Stimulated activated CD4-positive, alpha-beta T cell treated with anti-CD3 and anti-CD28 coated beads, Interleukin-12 subunit alpha, Interleukin-12 subunit beta, amount 100 ng/mL, for 4 hours (primary cell): ENCODE measurements at places on chromosomes 6 and 20.
A peak's percentile ranks its signal among the peaks of the same experiment; 100 is the strongest.

DNA sequence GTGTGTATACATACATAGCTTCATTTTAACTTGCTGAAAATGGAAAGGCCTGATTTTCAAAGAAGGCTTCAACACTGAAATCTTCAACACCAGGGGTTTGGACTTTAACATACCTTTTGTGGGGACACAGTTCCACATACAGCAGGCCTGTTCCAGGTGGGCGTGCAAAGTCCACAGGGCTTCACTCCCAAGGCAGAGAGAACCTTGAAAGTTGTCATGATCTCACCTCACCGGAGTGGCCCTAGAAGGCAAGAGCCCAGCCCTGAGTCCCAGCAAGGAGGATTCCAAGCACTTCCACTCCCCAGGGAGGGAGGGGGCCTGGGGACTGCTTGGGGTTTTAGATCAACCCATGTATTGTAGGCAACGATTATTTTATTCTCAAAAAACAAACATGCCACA lies 47.2 kb downstream of the TMEM242 start:
- DNase-seq = no peak

DNA sequence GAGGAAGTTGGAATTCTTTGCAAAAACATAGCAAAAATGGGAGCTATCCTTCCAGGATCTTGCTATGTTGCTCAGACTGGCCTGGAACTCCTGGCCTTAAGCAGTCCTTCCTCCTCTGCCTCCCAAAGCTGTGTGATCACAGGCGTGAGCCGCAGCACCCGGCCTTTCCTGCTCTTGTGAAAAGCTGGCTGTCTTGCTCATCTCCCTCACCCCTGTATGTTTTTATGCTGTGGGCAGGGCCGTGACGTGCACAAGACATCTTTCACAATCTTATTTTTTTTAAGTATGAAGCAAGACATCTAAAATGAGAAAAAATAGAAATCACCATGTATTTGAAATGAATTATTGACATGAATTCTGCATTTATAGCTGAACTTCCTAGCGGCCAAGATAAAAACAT lies 110.4 kb downstream of the SAMD5 start:
- no peak for DNase-seq

DNA sequence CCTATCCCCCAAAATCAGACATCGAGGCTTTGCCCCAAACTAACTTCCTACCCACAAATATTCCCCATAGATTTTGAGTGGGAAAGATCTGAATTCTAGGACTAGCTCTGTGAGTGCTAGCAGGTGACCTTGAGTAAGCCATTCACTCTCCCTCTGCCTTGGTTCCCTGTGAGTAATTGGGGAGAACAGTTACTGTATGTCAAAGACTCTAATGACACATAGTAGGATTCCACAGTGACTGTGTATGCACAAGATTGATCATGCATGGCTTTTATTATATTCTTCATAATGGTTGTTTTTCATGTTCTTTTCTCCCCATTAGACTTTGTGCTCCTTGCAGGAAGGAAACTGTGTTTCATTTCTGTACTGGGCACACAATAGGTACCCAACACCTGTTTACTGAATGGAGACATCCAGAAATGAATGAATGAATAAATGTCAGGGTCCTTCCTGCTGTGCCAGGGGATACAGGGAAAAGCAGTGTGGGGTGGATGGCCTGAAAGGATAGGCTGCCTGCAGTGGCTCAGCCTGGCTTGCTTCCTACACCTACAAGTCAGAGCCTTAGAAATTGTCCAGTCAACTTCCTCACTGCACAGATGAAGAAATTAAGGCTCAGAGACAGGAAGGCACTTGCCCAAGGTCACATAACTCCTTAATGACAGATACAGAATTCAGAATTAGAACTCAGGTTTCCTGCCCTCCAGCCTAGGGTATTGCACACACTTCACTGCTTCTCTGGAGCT lies 901 bp upstream of the TMEM151B start:
- DNase-seq = no peak

DNA sequence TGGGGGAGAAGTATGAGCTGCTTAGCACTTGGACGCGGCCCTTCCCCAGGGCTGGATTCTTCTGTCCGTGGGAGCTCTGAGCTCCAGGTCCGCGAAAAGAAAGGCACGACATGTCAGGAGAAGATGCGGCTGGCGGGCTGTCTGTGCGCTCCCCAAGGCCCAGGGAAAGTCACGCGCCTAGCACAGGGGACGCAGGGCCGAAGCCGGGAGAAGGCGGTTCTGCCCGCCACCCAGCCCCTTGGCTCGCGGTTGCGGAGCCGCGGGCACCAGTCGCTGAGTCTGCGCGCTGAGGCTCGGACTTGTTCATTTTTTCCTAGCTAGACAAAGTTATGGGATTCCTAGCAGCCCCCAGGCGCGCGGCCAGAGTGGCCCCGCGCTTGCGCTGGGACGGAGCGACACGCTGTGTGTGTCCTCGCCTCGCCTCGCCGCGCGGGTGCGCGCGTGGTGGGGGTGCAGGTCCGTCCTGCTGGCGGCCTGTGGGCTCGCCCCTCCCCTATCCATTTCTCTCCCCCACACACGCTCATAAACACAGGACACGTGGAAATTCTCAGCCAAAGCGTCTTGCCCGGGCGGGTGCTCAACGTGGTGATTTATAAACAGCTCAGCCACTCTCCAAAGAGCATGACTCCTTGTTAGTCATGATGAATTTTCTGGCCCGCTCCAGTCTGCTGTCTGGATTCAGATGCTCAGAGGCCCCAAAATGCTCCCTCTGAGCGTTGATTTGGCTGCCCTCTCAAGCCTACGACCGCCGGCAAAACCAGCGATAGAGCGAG lies 1.9 kb upstream of the POU3F2 start:
- DNase-seq = no peak

GRCh38 chr6:30355281-30355680 lies 10.3 kb downstream of the RPP21 start:
- no peak for DNase-seq

DNA sequence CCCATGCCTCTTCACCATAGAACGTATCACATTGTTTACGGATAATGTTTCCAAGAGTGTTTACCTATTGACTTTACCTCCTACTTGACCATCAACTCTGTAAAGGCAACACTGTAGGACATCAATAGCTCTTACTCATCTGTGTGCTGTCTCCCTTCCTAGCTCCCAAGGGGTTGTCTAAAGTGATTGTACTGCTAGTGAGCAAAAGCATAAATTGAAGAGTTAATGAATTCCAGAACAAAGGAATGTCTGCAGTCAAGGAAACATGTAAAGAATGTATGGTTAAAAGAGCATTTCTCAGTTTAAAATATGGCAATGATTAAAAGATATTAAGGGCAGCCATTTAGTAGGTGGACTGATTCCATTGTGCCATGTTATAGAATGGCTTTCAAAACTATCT lies 985.4 kb downstream of the TBC1D32 start:
- no peak for DNase-seq

DNA sequence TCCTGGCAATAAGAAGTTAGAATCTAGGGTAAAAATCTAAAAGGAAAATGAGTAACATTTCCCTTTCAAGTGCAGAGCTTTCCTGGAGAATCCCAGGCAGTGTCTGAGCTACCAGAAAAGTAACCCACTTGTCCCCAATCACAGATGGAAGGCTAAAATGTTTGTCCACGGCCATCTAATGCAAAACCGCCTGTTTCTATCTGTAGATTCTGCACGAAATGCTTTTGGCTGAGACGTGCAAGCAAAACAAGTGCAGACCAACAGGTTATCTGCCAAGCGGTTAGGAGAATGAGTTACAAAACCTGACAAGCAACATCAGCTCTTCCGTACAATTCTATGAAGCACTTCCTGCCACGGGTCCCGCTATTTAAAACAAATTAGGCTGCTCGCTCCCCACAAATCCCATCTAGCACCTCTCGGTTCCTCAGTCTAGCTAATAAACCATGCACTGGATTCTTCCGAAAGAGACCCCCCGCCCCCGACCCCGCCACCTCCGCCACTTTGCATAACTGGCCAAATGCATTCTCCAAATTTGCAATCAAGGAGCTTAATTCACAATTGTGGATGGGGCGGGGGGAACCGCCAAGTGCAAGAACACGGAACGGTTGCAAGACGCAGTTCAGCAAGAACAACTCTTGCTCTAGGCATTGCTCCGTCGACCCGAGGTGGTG lies 1.4 kb downstream of the ELOVL5 start:
- no peak for DNase-seq

DNA sequence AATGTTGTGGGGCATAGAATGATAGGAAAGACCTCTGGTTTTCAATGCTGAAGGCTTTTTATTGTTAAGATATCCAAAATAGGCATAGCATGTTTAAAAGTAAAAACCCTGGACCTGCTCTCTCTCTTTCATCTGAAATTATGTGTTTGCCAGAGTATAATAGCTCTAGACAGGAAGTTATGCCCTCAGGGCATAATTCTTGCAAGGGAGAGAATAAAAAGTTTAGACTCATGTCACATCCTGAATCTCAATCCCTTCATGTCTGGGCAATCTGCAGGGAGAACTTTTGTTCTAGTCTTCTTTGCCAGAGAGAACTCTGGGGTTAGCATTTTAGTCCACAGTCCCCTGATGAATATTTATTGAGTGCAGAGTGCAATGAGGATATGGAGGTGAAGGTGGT lies 297.3 kb upstream of the FLRT3 start:
- no peak for DNase-seq

GRCh38 chr6:134223796-134224420 lies 94.0 kb downstream of the SGK1 start:
- no peak for DNase-seq

- peak; percentile 9 for DNase-seq
Observed at GRCh38 chr6:41463062-41463930, 82.9 kb upstream of the FOXP4 start.

DNA sequence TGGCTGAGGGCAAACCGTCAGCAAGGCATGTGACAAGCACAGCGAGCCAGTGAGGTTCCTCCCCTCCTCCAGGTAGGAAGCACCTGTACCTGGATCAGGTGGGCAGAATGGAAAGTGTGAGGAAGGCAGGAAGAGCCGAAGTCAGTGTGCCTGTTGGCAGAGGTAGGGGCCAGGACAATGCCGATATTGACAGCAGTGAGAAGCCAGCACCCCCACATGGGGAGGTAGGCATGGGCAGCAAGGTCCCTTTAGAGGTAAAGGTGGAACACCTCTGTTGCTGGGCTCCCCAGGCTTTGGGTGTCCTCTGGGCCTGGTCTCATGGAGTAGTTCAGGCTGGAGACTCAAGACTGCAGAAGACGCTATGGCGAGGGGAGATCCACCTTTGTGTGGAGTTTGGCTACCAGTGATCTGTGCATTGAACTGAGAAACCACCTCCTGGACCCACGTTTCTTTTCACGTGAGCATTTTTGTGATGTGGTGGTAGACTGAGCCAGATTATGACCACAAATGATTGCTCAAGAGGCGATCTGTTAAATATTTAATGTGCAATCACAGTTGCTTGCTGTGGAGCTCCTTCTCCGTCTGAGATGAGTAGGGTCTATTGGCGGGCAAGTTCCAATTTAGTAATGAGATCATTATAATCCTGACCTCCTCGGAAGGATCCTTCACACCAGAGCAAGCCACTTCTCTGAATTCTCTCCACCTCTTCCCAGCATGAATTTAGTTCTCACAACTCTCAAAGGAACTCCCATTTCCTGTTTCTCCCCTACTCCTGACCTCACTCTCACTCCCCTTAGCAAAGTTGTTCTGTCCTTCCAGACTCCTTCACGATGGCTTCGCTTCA lies 174.8 kb downstream of the CDH26 start:
- no peak for DNase-seq

DNA sequence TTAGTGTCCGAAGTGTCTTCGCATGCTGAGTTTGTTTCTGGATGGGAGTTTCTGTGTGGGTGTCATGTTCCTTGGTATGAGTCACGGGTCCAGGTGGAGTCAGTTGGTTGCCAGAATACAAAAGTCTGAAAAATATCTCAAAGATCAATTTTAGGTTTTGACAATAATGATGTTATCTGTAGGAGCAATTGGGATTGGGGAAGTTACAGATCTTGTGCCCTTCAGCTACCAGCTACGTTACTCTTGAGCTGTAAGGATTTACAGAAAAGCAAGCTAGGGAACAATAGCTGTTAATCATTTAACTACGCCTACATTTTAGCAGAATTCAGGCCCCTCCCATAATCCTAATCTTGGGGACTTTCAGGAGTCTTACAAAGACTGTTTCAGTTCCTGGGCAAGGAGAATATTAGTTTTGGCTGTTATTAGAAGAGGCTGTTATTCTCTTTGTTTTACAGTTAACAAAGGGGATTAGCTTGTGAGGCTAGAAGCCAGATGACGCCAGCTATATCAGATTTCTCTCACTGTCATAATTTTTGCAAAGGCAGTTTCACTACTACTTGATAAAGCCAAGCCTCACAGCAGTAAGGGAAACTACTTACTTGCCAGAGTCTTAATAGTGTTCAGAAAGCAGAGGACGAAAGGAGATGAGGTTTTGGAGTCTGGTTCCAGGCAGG lies 15.4 kb upstream of the SLC22A16 start:
- DNase-seq = no peak

- DNase-seq = no peak
Observed at GRCh38 chr6:16503241-16503775, 258.0 kb downstream of the ATXN1 start.

DNA sequence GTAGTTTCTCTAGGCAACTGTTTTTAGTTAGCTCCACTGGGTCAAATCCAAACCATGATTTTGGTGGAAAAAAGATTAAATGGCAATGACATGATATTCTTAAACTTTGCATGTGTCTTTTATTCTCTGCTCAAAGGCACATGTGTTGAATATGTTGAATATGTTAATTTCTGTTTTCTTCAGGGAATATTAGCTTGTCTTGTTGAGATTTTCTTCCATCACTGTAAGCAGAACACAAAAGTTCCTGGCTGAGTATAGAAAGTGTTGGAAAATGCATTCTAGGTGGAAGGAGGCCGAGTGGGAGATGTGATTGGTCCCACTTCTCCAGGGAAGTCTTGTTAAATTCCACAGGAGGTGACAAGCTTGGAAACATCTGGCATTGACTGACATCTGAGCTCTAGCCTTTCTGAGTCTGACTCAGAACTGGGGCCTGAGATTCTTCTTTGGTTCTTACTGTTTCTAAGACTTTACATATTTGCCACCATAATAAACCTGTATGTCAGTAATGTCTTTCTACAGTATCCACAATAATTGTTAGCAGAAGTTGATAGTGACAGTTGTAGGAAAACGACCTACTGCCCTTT lies 81.1 kb downstream of the LAMA4 start:
- no peak for DNase-seq

DNA sequence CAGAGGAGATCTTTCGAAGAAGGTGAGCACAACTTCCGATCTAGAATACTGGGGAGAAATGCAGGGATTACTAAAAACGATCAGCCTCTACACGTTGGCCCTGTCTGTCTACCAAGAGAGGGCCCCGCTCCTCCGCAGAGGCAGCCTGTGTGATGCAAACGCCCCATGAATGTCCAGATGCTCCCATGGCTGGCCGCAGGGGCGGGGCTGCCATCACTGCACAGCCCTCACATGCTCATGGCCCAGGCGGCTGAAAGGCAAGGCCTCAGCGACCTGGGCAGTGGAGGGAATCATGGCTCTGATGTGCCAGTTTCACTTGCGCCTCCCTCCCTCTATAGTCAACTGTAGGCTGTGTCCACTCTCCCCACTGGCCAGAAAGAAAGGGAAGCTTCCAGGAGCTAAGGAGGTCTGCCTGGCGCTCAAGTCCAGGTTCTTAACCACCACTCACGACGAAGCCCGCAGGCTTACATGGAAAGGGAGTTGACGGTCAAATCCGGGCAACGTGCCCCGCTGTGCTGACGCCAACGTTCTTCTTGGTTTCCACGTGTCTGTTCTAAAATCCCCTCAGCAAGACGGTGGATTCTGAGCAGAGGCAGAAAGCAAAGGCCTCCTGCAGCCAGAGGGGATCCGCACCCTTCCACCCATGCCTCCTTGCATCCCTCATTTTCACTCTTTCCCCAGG lies 14.2 kb downstream of the PXDC1 start:
- no peak for DNase-seq
